ENCODE measurements at places on chromosomes 4 and X.

DNA sequence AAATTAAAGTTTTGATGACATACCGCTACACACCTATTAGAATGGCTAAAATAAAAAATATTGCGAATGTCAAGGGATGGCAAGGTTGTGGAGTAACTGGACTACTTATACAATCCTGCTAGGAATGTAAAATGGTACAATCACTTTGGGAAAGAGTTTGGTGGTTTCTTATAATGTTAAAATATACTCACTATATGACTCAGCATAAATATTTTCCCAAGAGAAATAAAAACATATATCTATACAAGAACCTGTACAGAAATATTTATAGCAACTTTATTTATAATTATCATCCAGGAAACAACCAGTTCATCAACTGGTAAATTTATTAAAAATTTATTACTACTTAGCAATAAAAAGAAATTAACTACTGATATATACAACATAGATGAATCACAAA, 89.7 kb downstream of the SLC10A7 start:
- DNase-seq: no peak

GRCh38 chr4:5952975-5953951, 60.4 kb upstream of the CRMP1 start:
- no peak for DNase-seq

DNA sequence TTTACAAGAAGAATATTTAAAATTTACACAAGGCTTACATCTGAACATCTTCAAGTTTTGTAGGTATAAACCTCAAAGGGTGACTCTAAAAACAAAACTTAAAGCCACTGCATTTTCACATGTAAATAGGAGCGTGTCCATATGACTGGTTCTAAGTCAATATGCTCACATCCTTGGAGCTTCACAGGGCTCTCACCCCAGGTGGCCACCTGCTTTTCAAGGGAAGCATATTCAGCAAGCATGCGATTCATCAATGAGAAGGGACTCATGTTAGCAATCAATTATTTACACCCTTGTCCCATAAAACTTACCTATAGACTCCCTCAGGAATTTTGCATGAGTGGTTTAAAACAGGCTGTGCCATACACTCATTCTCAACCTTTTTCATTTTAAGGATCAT, 17.8 kb upstream of the KLHL34 start:
- no peak for DNase-seq

GRCh38 chr4:119648398-119648797, 19.8 kb upstream of the PDE5A start:
- no peak for DNase-seq

DNA sequence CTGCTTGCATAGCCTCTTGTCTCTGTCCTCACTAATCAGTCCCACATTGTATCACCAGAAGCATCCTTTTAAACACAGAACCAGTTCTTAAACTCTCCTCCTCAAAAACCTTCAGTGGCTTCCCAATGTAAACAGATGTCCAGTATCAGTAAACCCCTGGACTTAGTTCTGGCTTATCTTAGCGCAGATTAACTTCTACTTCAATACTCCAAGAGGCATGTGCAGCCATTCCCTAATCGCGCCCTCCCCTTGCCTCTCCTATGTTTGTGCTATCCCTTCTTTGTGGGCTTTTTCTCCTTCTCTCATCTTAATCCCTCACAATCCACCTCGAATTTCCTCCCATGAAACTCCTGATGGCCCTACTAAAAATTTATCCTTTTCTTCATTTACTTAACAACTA, 193.8 kb downstream of the FBXO8 start:
- no peak for DNase-seq

GRCh38 chrX:13046141-13046855, 1.9 kb upstream of the FAM9C start:
- DNase-seq: no peak

DNA sequence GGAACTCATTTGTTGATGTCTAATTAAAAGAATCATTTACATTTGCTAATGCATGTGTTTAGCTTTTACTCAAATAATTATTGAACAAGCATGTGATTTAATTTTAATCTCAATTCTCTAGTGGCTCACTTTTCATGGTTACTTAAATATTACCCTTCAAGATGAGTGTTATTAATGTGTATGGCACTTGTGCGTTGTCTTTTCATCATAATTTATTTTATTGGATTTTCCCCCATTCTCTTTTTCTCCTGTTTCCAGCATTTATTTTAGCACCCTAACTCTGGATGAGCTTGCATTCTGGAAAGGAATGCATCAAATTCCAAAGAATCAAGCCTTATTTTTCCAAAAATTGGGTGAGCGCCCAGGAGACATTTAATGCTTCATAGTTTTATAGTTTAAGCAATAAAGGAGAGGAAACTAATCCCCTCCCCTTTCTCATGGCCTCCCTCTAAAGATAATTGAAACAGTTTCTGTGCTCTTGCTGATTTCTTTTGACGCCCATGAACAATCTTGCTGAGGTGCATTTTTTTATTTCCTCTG, 191.1 kb upstream of the FAT4 start:
- DNase-seq: no peak

GRCh38 chr4:44651425-44651824, at the start of gene YIPF7:
Gene YIPF7, minus strand, starts transcription at chr4:44651625. Its CDS starts 1,525 bp downstream, at chr4:44650100.
- DNase-seq: no peak

GRCh38 chr4:152935143-152935542, 980 bp upstream of the FHDC1 start:
- no peak for DNase-seq

DNA sequence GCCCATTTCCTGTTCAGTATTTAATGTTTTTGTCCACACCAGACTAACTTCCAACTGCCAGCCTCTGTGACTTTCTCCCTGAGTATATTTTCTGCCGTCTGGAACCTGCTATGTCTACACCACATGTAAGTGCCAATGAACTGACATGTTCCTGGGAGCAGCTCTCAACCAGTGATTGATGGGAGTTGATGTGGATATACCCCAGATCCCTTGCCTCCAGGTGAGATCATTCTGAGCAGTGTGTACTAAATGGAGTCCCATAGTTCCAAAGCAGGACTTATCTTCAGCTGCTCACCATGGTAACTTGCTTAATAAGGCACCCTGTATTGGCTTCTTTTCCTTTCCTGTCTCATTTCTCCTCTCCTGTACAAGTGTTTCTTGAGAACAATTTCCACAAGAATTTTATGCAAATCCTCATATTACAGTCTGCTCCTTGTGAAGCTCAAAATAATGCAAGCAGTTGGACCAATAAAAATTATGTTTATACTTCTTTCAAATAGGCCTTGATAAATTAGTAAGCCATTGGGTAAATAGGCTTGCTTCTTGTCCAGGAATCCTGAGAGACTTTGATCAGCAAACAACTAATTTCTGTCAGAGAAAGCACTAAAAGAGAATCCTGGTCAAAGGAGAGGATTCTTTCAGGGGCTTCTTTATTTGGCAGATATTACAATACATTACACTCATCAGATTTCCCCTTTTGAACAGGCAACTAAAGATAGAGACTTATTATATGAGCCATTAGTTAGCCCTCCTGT, 911.7 kb upstream of the NDST4 start:
- no peak for DNase-seq

DNA sequence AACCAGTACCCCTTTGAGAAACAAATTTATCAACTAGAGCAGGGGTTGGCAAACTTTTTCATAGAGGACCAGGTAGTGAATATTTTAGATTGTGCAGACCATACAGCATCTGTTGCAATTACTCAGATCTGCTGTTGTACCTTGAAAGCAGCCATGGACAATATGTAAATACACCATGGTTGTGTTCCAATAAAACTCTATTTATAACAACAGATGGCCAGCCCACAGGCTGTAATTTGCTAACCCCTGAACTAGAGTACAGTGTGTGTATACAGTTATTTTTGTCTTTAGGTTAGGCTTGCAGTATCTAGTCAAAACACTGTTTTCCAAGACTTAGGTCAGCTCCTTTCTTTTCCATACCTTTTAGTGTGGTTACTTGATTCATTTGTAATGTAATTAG, 54.4 kb downstream of the PHKA1 start:
- no peak for DNase-seq

DNA sequence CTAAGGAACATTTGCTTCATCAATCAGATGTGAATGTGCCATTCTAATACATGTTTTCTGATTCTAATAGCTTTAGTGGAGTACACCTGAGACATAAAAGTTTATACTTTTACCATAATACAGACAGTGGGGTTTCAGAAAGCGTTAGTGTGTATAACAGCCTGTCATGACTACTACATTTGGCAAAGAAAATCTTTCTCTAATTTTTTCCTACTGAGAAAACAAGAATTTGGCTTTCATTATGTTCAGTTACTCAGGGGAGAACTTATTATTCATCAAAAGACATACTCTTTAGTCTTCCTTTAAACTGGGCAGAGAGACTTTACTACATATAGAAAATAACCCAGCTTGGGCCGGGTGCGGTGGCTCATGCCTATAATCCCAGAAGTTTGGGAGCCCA, 104.9 kb downstream of the PCDH18 start:
- DNase-seq: no peak

DNA sequence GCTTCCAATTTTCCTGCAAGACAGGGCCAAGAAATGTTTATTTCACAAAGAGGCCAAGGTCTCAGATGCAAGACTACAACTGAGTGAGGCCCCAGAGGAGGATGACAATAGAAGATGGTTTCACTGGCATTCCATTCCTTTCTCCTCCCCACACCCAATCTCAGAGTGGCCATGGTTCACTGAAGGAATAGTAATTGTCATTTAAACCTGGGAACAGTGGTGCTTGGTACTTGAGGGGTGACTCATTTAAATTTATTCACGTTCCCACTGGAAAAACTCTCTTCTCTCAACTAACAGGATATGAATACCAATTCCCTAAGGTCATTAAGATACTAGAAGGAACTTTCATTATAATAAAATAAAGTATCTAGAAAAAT, 35.3 kb upstream of the CXCL8 start:
- no peak for DNase-seq

DNA sequence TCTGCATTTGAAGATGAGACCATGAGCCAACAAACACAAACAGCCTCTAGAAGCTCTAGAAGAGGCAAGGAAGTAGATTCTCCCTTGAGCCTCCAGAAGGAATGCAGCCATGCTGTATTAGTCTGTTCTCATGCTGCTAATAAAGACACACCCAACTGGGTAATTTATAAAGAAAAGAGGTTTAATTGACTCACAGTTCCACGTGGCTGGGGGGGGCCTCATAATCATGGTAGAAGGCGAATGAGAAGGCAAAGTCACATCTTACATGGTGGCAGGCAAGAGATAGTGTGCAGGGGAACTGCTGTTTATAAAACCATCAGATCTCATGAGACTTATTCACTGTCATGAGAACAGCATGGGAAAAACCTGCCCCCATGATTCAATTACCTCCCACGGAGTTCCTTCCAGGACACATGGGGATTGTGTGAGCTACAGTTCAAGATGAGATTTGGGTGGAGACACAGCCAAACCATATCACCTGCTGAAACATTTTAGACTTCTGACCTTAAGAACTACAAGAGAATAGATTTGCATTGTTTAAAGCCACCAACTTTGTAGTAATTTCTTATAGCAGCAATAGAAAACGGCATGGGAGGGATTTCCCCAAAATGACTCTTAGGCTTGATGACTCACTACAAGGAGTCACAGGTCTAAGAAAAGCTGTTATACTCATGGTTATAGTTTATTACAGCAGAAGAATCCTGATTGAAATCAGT, 284.4 kb upstream of the SFRP2 start:
- DNase-seq: no peak

- no peak for DNase-seq
Measured at GRCh38 chrX:23826653-23827052, 43.7 kb downstream of the SAT1 start.

DNA sequence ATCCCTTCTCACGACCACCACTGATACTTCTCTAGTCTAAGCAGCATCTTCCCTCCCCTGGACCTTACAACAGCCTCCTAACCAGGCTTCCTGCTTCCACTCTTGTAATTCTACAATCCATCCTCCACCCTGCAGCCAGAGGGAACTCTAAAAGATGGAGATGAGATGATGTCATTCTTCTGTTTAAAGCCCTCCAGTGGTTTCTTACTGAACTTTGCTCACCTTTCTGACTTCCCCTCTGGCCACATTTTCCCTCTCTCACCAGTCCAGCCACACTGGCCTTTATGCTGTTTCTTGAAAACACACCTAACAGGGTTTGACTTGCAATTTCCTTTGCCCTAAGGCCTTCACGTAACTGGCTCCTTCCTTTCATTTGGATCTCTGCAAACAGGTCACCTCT, 191.4 kb upstream of the NHS start:
- DNase-seq: no peak

DNA sequence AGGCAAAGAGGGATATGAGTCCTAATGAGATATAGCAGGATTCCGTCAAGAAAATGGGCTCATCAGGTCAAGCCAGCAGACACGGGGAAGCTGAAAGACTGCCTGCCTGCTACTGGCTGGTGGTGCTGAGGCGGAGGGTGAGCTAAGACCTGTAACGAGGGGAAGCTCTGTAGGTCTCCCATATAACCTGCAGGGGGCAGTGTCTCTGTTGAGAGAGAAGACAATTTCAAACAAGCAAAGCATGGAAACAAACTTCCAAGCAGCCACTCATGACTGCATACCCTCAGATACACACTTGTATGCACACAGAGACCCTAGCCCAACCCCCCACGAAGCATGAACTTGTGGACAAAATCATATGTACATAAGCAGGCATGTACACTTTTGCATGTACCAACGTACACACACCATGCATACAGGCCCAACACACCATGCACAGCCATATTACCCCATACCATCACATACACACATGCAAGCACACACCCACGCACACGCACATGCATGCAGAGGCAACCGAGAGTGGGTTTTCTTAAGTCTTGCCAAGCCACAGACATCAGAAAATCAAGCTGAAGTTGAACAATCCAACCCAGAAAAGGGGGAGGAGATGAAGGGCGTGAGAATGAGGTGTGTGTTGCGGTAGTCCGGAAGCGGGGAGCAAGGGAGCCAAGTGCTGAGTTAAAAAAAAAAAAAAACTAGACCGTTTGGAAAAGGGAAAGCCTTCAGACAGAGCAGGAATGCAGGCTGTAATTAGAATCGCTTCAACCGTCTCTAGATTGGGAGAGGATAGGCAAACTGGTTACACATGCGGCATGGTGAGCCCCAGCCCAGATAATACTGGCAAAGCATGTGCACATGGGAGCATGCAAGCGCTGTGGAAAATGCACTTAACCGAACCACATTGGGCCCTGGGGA, 71.0 kb downstream of the PJA1 start:
- DNase-seq: no peak

DNA sequence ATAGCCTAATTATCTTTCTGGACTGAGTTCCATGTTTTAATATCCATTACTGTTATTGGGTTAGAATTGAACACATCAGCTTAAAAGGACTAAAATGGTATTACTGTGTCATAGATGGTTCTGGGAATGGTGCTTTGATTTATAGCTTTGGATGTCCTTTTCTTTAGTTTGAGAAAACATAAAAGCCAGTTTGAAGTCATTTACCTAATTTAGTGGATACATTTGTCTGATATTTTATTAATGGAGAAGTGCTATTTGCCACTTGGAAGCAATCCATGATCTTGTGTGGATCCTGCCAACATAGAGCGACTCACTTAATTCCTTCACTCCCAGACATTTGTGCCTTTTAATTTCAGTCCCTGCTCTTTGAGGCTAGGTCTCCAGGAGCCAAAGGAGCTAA, 212.4 kb upstream of the PACRGL start:
- DNase-seq: no peak
